ENCODE measurements at places on chromosomes 6 and 20.
A peak's percentile ranks its signal among the peaks of the same experiment; 100 is the strongest.

DNA sequence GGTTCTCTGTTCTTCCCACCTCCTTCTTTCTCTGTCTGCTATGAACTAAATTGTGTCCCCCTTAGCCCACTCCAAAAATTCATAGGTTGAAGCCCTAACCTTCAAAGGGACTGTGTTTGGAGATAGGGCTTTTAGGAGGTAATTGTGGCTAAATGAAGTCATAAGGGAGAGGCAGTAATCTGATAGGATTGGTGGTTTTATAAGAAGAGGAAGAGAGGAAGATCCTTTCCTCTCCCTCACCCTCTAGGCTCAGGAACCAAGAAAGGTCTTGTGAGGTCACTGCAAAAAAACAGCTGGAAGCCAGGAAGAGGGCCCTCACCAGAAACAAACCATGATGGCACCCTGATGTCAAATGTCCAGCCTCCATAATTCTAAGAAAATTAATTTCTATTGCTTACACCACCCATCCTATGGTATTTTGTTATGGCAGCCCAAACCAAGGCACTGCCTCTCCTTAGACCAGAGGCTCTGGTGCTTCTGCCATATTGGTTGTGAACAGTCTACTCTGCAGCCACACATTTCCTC is 135.1 kb upstream of the COL21A1 start:
- peak; percentile 77 for DNase-seq

DNA sequence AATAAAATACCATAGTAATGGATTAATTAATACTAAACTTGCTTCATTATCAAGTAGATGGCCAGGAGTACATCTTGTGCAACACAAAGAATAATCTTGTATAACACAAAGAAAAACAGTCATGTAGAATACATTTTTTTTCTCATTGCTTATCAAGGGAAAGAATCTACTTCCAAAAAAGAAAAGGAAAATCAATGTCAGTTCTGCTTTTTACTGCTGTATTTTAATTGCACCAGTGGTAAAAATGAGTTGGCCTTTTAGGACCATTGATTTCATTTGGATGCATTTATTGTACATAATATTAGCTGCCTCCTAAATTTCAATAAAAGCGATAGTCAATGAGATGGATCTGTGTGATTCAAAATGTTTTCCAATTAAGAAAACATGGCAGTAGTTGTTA is 96.9 kb upstream of the BTBD3 start:
- DNase-seq, result no peak

- no peak for DNase-seq
These were observed 220.0 kb downstream of the ANKRD60 start for GRCh38 chr20:58008413-58008812.

DNA sequence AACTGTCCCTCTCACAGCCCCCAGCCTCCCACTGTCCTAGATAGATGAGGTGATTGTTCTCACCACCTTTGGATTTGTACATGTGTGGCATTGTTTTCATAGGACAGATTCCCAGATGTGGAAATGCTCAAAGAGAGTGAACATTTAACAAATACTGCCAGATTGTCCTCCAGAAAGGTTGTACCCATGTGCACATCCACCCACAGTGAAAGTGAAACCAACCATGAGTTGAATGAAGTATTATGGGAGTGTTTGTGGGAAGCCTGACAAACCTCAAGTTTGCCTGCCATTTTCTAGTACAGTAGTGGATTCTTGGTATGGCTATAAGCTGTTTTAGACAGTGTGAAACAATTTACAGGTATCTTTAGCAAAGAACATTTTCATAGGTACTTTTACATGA is 42.7 kb downstream of the ANKRD6 start:
- DNase-seq, result peak; percentile 46

DNA sequence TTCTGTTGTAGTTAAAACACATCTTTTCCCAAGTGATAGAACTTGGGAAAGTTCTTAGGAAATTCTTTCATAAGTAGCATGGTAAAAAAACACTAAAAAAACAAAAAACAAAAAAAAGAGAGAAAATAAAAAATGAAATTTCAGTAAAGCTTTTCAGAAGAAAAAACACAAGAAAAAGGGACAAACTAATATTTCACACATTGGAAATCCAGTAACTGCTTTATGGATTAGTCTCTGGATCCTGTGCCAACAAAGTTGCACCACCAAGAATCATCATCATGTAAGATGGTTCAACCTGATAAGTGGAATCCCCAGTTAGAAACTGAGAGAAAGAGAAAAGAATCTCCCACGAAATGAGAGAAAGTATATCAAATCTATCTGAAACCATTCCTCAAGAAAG is 144.2 kb downstream of the GMDS start:
- no peak for DNase-seq

DNA sequence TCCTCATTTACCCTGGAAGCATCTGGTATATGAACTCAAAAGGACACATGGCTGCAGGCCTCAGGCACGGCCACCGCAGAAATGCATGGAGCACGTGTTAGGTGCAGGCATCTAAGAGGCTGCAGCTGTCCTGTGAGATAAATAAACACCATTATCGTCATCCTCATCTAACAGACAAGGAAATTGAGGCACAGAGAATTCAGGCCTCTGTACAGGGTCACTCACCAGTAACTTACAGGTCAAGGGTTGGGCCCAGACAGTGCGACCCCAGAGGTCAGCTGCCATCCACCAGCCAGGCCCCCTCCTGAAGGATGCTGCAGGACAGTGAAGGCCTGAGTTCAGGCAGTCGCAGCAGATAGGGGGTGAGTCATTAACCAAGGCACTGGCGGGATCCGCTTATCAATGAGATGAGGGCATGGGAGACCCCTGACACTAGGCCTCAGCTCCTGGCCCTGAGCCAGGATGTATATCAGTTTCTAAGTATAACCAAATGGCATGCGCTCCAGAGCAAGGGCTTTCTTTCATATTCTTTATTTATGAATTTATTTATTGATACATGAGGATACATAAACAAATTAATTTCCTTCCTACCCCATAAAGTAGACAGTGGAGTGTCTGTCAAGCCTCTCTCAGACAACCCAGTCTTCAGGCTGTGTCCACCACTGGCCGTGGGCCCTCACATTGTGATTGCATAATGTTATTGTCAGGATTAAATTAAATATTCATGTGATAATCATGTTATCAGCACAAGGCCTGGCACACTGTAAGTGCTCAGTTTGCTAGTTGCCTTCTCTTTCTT is 316.9 kb downstream of the QKI start:
- no peak for DNase-seq

GRCh38 chr6:152943260-152943897 is 39.5 kb downstream of the FBXO5 start:
- DNase-seq, result peak; percentile 61

GRCh38 chr6:84309336-84309735 is 81.9 kb upstream of the CEP162 start:
- DNase-seq, result no peak

- DNase-seq, result peak; percentile 100
These were observed at the start of the genes NMBR and VTA1 for GRCh38 chr6:142146828-142147662. TSS of gene NMBR (minus strand) at chr6:142147122. CDS start at chr6:142088658, 58,464 bp downstream. TSS of gene VTA1 (plus strand) at chr6:142147263. CDS start at chr6:142147288, 25 bp downstream.

- DNase-seq, result no peak
These were observed 61.6 kb downstream of the PSMG4 start for GRCh38 chr6:3320238-3320811.

DNA sequence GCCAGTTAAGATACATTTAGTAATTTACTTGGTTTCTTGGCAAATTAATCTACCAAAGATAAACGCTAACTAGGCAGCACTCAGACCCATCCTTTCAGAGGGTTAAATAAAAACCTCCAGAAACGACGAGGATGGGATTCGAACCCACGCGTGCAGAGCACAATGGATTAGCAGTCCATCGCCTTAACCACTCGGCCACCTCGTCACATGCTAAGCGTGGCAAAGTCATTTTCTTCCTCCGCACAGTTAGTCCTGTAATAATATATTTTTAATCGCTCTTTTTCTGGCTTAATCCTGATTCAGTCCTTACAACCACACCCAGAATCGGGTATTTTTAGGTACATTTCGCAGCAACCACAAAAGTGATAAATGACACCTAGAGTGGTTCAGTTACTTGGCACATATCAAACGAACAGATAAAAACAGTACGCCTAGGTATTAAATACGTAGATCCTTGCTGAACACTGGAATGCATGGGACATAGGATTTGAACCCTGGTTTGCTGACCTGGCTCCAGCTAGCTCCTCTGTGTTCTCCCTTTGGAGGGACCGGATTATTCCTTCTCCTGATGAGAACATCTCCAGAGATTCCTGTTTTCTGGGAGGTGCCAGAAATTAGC is 71.6 kb downstream of the GPX5 start:
- peak; percentile 41 for DNase-seq

GRCh38 chr20:24485981-24486380 is 16.6 kb downstream of the SYNDIG1 start:
- no peak for DNase-seq

GRCh38 chr6:111521497-111522270 is 38.7 kb upstream of the REV3L start:
- no peak for DNase-seq

DNA sequence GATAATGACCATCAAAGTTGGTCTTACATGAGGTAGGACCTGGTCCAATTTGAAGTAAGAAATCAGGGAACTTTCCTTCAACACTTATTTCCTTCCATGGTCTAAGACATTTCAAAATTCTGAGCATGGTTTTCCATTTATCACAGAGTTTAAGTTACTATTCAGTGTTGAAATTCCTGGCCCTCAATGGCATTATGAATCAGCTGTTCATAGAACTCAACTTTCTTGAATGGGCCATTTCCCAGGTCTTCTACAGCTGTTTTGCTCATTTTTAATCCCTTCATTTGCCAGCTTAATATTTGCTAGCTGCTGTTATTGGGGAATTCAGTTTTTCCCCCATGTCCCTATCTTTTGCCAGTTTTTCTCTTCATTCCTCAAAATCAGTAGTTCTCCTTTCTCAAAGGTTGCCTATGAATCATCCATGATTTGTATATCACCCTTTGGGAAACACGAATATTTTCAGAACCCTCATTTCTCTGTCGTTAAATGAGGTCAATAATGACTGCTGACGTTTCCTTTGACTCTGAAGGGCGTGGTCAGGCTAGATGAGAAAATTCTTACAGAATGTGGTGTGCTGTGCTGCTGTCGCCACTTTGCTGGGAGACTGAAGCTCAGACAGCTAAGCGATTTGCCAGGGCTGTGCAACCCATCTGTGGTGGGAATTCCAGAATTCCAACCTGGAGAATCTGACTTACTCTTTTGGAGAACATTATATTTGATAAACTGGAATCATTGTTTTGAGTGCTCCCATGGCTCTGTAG is 216.5 kb upstream of the FLRT3 start:
- peak; percentile 23 for DNase-seq

DNA sequence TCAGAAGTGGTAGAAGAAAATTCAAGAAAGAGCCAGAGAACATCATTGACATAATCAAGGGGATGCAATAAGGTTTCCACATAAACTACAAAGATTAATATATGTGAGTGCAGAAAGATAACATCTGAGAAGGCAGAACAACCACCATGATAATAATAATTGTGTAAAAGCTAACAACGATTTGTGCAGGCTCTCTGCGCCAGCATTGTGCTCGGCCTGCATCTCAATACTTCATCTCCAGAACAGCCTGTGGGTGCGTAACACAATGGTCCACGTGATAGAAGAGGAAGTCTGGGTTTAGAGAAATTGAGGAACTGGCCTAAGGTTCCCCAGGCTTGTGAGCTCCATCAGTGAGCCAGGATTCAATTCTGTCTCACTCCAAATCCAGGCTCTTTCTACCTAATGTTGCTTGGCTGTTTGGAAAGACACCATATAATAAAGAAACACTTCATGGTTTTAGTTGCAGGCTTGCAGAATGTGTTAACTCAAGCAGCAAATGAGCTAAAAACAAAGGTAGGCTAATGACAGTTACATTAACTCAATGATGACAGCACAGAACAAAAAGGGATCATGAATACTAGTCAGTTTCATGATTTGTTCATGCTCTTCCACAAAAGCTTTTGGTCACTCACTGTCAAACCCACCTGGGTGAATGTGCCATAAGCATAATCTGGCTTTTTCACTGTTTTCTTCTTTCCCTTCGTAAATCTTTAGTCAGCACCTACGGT is 71.2 kb downstream of the LY86 start:
- DNase-seq, result peak; percentile 31

GRCh38 chr6:52541135-52541534 is 35.7 kb downstream of the TRAM2 start:
- no peak for DNase-seq

GRCh38 chr6:7604506-7604905 is 14.5 kb downstream of the SNRNP48 start:
- no peak for DNase-seq

DNA sequence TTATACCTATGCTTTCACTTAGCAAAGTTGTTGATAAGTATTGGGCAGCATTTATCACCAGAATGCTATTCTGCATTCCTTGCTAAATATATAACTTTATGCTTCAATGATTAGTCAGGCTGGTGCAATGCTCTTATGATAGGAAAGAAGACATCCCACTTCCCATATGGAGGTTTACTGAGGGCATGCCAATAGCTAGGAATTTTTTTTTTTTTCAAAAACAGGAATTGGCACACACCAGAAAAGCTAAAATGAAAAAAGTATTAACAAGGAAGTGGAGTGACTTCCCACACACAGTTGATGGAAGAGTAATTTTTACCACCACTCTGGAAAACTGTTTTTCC is 90.8 kb downstream of the FRK start:
- no peak for DNase-seq

- no peak for DNase-seq
These were observed 233.5 kb downstream of the GMPR start for GRCh38 chr6:16471910-16472297.

GRCh38 chr6:56957856-56958255 is 2.9 kb downstream of the BEND6 start:
- DNase-seq, result no peak

- no peak for DNase-seq
These were observed 116.8 kb downstream of the DNAH8 start for GRCh38 chr6:38831865-38832264.

DNA sequence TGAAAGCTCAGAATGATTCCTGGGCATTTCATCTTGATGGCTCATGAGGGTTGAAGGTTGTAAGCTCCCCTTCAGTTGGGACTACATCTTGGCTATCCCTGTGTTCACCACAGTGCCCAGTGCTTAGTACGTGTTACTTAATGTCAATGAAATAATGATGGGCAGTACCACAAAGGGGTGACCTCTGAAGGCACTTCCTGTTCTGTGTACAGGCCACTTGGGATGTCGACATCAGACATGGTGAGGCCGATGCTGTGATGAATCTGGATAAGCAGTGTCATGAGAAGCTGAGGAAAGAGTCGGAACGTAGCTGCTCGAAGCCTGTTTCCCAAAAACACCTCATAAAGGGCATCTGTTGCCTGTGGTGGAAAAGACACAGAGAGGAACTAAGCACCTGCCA is 27.6 kb upstream of the RBL1 start:
- DNase-seq, result no peak

DNA sequence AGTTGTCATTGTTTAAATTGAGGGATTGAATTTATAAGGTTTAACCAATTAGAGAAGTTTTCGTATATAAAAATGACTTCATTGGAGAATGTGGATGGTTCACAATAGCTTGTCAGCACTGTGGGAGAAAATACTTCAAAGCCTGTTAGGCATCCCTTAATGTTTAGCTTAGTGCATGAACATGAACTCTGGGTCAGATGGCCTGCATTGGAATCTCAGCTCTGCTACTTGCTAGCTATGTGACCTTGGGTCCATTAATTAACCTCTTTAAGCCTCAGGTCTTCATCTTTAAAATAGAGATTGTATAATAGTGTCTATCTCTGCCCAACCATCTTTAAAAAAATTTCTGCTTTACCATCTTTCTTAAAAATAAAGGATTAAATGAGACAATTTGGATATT is 11.1 kb downstream of the CTNNBL1 start:
- DNase-seq, result no peak

GRCh38 chr20:13510837-13511488 is 127.8 kb downstream of the TASP1 start:
- DNase-seq, result no peak
